GM03348 (cell line): ENCODE measurements at places on chromosomes 6 and 20.

DNA sequence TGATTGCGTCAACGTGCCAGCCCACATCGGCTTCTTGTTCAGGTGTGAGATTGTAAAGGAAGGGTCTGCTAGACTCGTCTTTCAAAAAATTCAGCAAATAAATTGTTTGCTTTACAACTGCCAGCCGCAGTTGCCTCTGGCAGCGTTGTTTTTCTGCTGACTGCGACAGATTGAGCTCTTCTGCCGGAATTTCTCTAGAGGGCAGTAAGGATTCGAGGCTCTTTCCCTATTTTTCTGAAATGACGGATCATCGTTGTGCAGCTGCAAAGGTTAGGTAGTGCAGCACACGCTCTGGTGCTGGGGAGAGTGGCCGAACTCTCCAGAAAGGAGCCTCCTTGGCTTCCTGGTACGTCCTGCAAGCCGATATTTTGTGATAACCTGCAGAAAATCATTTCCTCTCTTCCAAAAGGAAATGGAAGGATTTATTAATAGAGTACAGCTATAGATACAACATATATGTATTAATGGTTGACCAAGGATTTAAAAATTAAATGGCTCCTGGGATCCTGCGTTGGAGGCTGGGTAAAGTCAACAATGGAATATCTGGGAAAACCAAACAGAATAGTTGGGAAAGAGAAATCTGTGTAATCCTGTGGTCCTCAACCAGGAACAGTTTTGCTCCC, 121.9 kb upstream of the ZFP64 start:
- DNase-seq = peak; percentile 75

GRCh38 chr6:36752886-36753506, 55.4 kb downstream of the RAB44 start:
- DNase-seq = no peak

- DNase-seq = no peak
Observed at GRCh38 chr20:58986286-58986967, 5.4 kb downstream of the NELFCD start.

DNA sequence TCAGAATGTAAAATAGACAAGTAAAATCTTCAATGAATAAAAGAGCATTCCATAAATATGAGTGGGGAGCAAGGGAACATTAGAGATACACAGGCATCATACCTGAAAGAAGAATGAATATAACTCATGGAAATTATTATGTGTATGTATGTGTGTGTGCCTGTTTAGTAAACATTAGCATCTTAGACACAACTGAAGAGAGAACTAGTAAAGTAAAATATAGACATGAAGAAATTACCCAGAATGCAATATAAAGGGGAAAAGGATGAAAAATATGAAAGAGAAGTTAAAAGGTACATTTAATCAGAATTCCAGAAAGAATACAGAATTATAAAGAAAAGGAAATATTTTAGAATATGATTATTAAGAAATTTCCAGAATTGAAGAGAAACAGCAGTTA, 264.3 kb downstream of the KCNQ5 start:
- no peak for DNase-seq

- no peak for DNase-seq
Observed at GRCh38 chr20:57724610-57725405, 15.0 kb upstream of the PMEPA1 start.

DNA sequence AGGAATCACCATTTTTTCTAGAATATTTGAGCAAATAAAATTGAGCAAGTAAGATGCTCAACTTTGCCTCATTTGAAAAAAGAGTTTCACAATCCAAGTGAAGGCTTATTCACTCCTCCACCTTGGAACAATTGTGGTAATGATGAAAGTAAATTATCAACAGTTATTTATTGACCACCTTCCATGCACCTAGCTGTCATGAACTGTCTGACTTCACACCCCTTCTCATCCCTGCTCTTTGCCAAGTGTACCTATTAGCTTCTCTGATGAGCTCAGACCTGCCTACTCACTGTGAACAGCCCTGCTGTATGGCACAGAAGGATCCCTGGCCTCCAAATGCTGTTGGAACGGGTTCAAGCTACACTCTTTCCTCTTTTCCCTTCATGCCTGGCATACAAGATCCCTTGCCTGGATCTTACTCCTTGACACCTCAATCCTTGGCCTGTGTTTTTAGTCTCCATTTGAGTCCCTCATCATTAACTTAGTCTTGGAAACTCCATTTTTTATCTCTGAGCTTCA, 99.0 kb upstream of the PREP start:
- no peak for DNase-seq

DNA sequence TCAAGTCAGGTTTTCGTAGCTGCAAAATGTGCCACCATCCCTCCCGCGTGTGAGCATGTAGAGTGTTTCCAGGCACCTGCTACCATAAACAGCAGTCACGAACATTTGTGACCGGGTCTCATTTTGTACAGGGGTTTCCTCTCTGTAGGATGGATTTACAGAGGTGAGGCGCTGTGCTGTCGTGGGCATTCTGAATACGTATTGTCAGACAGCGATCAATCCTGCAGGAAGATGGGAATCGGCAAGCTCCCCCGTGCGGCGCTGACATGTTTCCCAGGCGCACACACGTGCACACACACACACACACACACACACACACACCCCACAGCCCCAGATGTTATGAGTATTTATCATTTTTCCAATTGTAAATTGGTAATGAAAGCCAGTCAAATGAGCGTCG, 15.8 kb downstream of the ANKRD60 start:
- no peak for DNase-seq

- DNase-seq = no peak
Observed at GRCh38 chr20:33753763-33754162, 22.0 kb downstream of the ZNF341 start.
